ENCODE measurements at places on chromosomes 3 and 15.

DNA sequence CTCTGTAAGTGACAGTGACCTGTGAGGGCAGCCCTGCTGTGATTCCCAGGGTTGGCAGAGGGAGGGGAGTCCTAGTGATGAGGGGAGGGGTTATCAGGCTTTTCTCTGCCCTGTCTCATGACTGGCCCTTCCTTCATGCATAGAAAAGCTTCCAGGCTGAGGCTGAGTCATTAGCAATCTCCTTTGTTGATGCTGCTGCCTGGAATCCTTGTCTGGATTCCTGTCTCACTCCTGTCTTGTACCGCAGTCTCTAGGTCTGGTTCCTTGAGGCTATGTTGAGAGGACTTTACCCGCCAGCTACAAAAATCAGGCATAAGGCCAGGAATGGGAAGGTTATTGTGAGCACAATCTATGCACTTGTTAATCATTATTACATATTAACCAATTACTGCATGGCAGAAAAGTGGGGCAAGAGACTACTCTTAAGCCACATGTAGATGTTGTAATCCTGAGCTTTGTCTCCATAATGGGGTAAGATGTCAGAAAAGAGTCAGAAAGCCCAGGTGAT, 7.2 kb downstream of the KLHL6 start:
- DNase-seq: no peak

GRCh38 chr3:118097226-118097625, 937.4 kb downstream of the IGSF11 start:
- DNase-seq: no peak

GRCh38 chr15:57440167-57440566, 63.9 kb downstream of the CGNL1 start:
- no peak for DNase-seq

- no peak for DNase-seq
Measured at GRCh38 chr3:169327546-169328356, 335.8 kb downstream of the MECOM start.

DNA sequence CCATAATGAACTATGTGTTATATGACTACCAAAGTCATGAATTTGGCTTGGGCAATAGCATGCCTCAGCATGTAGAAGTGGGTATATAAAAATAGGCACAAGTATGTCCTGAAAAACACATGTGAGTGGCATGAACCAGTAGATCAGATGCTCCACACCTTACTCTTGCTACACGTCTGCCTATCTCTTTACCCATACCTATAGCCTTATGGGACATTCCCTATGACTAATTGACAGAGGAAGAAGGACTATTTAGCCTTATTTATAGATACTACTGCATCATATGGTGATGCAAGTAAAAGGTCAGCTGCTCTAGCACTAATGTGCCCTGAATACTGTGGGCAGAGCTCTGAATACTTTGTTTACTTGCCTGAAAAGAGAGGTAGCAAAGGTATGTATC, 81.0 kb upstream of the ZPLD1 start:
- no peak for DNase-seq

GRCh38 chr3:112770032-112770626, 76.5 kb downstream of the CD200R1L start:
- DNase-seq: no peak

- DNase-seq: no peak
Measured at GRCh38 chr3:52146189-52146588, 8.0 kb downstream of the POC1A start.

- no peak for DNase-seq
Measured at GRCh38 chr3:65078748-65079147, 390.9 kb upstream of the ADAMTS9 start.

GRCh38 chr3:76367281-76367680, 581.9 kb upstream of the ZNF717 start:
- DNase-seq: no peak

Measured in stimulated activated CD8-positive, alpha-beta memory T cell treated with anti-CD3 and anti-CD28 coated beads, Interleukin-15, amount 100 ng/mL, for 4 hours (primary cell).